ENCODE measurements at places on chromosomes 5 and 9. TPM values are rescaled to one million over a fixed set of nuclear protein-coding genes. Genes with fewer than 3 reads are reported as not detected.

The PCDHB2 gene
- 0.08 TPM for total RNA-seq

The ZBTB26 gene
- total RNA-seq, result 1.7 TPM

The LMAN2 gene
- total RNA-seq, result 162 TPM

The B4GALT1 gene
- 48.2 TPM for total RNA-seq

The ARL10 gene
- total RNA-seq, result 1.8 TPM

The RETREG1 gene
- total RNA-seq, result 25.2 TPM

The TRIM7 gene
- 0.23 TPM for total RNA-seq

The FYB1 gene
- 4.4 TPM for total RNA-seq

Measured in left lobe of liver (tissue), 2 donors.